ENCODE measurements at places on chromosomes 13 and 19.

DNA sequence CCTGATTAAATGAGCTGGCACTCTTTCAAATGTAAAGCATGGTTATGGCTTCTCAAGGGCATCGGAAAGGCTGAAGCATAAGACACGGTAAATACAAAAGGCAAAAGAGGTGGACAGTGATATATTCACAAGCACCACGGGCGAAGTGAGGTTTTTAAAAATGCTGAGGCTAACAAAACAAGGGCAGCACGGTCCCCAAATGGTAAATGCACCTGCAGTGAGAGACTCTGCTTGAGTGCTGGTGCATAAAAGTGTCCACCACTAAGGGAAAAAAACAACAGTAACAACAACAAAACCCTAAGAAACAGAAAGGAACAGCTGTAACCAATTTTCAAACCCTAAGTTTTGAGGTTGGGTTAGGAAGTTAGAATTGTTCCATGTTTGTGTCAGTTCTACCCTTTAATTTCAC lies 234.9 kb downstream of the PCDH9 start:
- no peak for DNase-seq

GRCh38 chr19:16541526-16542044 lies 652 bp downstream of the CHERP start:
- DNase-seq = no peak

GRCh38 chr13:98324105-98324504 lies 147.0 kb upstream of the RNF113B start:
- DNase-seq = no peak

DNA sequence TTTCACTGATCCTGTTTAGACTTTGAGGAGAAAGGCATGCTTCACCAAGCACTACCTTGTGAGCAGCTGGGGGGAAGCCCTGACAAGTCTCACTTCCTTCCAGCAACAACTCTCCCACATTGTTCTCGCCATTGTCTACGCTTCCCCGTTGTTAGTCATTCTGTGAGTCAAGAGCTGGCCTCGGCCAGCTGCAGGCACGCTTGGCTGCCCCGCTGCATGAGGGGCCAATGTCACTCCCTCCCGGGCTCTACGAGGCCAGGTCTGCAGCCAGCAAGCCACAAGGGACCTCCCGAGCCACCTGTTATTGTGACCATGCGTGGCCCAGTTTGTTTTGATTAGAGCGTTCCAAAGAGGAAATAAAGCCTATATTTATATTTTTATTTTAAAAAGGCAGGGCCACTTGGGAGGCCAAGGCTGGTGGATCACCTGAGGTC lies 220.9 kb downstream of the FOXO1 start:
- no peak for DNase-seq

GRCh38 chr13:44331912-44332851 lies 41.4 kb upstream of the SERP2 start:
- peak; percentile 22 for DNase-seq

GRCh38 chr13:92362717-92363116 lies 863.9 kb upstream of the GPC6 start:
- DNase-seq = no peak

DNA sequence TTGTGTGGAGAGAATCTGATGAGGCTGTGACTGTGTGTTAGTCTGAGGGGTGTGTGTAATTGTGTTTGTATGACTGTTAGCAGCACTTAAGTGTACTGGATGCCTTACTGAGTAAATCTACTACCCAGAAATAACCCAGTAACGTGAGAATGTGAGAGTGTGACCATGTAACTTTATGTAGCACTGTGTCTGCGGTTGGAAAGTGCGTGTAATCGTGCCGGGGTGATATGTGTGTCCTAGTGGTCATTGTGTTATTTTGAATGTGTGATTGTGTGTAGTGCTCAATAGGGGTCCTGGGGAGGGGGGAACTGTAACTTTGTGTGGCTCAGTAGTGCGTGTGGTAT lies 550 bp downstream of the ZNF383 start:
- DNase-seq = no peak

DNA sequence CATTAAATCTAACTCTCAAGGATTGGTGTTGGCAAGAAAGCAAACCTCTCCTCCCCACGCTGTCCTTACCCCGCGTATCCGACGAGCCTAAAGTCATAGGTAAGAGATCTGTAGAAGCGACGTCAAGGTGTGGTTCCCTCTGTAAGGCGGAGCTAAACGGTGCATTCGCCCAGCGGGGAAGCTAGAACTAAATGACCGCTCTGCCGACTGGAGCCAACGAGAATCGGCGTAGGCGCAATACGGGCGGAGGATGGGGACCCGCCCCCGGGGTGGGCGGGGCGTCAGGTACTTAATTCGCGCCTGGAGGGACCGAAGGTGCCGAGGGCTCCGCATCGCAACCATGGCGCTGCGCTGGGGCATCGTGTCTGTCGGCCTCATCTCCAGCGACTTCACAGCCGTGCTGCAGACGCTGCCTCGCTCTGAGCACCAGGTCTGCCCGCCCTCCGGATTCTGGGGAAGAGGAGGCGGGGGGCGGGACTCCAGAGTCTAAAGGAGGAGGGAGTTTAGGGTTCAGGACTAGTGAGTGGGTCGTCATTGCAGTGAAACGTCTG lies at the start of gene DHDH:
Gene DHDH, plus strand, starts transcription at position 318 of the 551 bp plus-strand sequence. Its CDS starts 23 bp downstream, at position 341.
- peak; percentile 78 for DNase-seq

DNA sequence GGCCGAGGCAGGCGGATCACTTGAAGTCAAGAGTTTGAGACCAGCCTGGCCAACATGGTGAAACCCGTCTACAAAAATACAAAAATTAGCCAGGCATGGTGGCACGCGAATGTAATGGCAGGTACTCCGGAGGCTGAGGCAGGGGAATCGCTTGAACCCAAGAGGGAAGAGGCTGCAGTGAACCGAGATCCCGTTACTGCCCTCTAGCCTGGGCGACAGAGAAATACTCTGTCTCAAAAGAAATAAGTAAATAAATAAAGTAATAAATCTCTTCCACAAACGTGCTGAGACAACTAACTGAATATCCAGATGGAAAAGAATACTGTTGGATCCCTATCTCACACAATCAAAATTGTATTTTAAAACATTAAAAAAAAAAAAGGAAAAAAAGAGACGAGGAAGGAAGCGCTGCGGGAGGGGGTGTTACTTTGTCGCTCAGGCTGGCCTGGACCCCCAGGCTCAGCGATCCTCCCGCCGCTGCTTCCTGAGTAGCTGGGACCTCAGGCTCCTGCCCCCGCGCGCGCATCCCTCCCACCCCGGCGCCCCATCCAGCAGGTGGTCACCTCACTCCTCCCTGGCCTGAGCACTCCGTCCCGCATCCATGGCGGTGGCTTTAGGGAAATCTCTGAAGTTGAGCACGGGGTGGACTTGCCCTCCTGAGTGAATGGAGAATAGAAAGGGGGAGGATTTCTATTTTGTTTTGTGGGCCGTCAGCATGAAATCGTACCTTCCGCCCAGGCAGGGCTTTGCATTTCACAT lies 628 bp upstream of the ZNF813 start:
- no peak for DNase-seq

DNA sequence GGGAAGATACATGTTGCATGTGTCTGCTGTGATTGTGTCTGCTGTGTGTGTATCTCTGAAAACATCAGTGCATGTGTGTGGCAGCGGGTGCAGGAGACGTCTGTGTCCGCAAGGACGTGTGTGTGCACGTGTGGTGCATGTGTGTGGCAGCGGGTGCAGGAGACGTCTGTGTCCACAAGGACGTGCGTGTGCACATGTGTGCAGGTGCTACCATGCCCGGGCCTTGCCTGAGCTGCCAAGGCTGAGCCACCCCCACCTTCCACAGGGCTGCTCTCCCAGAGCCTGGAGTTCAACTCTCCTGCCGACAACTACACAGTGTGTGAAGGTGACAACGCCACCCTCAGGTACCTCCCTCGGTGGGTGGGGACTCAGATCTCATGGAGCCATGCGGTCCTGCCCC lies 10.4 kb downstream of the IGLON5 start:
- DNase-seq = no peak

DNA sequence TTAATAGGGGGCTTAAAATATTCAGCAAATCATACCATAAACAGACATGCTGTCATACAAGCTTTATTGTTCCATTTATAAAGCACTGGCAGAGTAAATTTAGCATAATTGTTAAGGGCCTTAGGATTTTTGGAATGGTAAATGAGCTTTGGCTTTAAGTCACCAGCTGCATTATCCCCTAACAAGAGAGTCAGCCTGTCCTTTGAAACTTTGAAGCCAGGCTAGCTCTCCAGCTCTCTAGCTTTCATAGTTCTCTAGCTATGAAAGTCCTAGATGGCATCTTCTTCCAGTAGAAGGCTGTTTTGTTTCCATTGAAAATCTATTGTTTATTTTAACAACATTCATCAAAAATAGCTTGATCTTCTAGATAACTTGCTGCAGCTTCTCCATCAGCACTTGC lies 420.8 kb upstream of the GPC6 start:
- DNase-seq = no peak

GRCh38 chr13:106883976-106884375 lies 316.0 kb upstream of the ARGLU1 start:
- no peak for DNase-seq

DNA sequence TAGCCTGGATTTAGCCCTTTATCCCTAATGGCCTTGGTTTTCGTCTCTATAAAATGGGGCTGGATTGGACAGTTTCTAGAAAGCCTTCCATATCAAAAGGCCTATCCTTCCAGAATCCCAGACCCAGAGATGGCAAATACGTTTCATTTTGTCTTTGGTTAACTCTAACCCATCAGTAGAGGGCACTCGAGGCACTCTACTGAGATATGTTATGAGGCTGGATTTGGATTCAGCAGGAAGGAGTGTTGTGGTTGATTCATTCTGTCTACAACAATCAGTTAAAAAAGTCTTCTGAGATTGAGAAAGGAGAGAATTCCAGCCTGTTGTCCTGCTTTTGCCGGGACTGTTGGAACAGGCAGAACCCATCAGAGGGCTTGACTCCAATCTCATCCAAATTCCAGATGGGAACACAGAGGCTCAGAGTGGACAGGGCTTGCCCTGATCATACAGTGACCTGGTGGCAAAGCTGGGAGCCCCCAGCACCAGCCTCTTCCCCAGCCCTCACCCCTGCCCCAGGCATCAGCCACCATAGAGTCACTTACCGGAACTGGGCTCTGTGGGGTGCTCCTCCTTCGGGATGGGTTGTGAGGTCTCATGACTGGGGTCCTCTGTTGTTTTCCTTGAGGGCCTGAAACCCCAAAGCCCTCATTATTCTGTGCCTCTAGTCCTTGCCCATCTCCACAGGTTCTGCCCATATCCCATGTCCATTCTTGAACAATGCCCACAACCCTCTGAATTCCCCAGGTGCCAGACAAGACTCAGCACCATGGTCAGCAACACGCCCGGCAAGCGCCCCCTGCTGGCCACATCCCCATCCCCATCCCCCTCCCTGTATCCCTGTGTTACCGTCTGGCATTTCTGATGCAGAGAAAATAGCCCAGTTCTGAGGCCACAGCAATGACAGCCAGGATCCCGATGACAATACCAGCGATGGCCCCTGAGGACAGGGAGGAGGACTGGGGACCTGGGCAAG lies 12.3 kb upstream of the ZNF180 start:
- DNase-seq = no peak

DNA sequence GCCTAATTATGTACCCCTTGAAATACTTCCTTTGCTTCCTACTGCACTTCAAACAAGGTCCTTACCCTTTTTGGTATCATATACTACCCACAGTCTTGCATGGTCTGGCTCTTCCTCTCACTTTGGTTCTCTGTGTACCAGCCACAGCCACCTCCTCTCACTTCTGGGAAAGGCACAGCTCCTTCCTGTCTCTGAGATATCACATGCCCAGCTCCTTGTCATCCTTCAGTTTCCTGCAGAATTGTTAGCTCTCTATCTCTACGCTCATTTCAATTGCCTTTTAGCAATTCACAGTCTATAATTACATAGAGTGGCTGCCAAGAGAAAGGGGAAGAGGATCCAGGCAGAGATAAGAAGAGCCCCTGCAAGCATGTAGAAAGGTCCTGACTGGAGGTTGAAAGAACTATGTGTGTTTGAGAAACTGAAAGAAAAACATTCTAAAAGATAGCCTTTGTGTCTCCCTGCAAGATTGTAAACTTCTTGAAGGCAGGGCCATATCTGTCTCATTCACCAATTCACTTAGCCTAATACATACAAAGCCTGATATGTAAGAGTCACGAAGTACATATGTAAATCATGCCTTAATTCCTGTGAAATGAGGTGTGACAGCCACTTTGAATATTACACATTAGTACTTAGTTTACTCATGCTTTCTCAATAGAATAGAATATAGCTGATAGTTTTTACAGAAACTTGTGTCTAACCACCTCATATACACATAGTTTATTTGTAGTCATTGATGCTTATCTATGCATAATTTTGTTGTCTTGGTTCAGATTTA lies 933.1 kb downstream of the DIAPH3 start:
- no peak for DNase-seq

GRCh38 chr13:97879646-97880310 lies 73.7 kb upstream of the IPO5 start:
- no peak for DNase-seq

GRCh38 chr19:56547535-56547934 lies 8.8 kb downstream of the ZFP28 start:
- no peak for DNase-seq

- DNase-seq = no peak
Measured at GRCh38 chr13:51688937-51689662, 104.8 kb downstream of the WDFY2 start.

DNA sequence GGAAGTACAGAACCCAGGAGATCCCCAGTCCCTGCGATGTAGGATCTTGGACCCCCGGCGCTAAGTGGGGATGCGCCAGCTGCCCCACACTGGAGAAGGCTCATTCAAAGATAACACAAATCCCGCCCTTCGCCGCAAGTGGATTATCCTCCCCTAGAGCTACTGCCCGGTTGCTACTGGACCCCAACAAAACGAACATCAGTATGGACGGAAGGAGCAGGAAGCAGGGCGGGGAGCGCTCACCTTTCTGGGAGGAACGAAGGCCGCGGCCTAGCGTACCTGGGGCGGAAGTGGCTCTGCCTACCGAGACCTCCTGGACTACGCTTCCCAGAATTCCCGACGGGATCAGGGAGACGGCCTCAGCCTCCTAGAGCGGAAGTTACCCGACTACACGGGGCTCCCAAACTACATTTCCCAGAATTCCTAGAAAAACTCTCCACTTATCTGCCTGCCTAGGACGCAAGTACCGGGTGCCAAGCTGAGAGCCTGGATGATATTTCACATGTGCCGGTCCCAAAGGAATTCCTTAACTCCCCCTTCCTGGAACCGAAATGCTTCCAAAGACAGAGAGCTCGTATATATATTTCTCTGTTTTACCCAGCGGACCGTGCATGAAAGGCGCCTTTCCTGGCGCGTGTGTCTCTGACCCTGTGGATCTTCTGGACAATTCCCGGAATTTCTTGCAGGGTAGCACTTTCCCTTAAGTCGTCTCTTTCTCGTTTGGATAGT lies at the start of gene ZNF112:
Gene ZNF112, minus strand, starts transcription at position 298 of the 729 bp plus-strand sequence. CDS start 16,141 bp downstream, outside the sequence.
- peak; percentile 98 for DNase-seq

GRCh38 chr13:106570299-106570852 lies 2.4 kb upstream of the ARGLU1 start:
- no peak for DNase-seq

- DNase-seq = no peak
Measured at GRCh38 chr13:89432997-89433396, 1761.8 kb downstream of the SLITRK5 start.
